Stimulated activated naive CD8-positive, alpha-beta T cell treated with anti-CD3 and anti-CD28 coated beads, Interleukin-15, Interleukin-2, amounts not matched to agents 100 U/mL and 50 U/mL, for 24 hours (primary cell): ENCODE measurements at places on chromosomes 2 and 18.

DNA sequence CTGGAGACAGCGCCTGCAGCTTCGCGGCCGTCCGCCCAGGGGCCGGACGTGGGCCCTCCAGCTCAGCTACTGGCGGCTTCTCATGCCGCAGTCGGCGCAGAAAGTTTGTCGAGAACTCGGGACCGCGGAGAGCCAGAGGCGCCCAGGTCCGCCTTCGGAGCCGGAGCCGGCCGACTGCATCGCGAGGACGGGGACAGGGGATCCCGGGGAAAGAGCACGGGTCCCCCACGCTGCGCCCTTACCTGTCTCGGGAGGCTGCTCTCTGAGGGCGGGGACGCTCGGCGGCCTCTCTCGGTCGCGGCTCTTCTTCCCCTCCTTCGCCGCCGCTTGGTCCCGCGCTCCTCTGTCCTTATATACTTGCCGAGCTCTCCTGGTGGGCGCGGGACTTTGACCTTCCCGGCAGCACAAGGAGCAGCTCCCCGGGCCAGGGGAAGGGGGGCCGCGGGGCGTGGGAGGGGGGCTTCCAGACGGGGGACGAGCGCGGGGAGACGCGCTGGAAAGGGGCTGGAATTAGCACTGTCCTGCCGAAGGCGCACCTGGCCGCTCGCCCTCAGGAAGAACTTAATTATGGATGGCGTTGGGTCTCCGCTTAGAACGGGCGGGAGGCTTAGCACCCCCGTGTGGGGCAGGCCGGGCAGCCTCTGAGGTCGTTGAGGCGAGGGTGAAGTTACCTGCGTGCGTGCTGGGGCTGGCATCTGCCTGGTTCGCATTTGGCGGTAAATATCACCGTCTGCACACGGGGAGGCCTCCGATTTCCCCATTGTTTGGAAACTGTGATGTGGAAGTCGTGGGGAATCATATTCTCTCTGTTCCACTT is at the start of gene POMC:
Gene POMC, minus strand, starts transcription at position 325 of the 817 bp plus-strand sequence. CDS start 3,808 bp downstream, outside the sequence.
- DNase-seq = peak; percentile 38

- DNase-seq = no peak
Observed at GRCh38 chr2:118903551-118904479, 38.2 kb upstream of the MARCO start.

DNA sequence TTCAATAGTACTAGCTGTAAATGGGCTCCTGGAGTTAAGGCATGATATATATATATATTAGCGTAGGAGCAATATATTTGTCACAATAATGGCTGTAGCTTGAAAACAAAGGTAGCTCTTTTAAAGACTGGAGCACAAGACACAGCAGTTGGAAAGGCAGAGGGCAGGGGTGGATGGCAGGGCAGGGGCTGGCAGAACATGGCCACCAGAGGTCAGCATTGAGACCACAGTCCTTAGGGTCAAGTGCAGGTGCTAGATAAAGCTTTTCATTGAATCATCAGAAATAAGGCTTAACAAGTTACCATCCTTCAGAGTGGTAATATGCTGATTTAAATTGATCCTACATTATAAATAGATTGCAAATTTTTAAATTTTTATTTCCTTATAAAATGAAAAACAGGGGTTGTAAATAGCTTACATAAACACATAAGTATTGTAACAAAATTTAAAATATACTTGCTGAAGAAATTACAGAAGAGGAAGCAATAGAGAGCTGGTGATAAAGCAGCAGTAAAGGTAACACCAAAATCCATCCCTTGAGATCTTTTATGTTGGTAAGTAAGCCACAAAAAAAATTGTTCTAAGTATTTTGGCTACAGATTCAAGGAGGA is 161.2 kb upstream of the PIEZO2 start:
- peak; percentile 51 for DNase-seq

- peak; percentile 53 for DNase-seq
Observed at GRCh38 chr2:113910110-113910717, 20.3 kb downstream of the ACTR3 start.

GRCh38 chr2:156411835-156412234 is 24.3 kb upstream of the GPD2 start:
- DNase-seq = no peak

GRCh38 chr2:95022309-95023221 is 2.9 kb upstream of the MAL start:
- peak; percentile 90 for DNase-seq

- DNase-seq = no peak
Observed at GRCh38 chr18:55031979-55032378, 72.7 kb upstream of the CCDC68 start.

GRCh38 chr2:232332940-232333259 is 45.7 kb upstream of the ALPP start:
- no peak for DNase-seq

DNA sequence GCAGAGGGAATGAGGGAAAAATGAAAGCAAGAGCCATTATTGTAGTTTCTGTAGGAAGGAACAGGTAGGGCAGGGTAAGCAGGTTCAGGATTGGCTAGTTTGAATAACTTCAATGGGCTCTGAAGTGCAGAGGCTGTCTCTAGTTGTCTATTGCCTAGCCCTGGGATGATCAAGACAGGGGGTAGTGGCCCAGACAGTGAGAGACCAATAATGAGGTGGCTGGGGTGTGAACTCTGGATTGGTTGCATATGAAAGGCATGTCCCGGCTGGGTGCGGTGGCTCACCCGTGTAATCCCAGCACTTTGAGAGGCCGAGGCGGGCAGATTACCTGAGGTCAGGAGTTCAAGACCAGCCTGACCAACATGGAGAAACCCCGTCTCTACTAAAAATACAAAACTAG is 67.5 kb upstream of the SLC38A11 start:
- DNase-seq = no peak

GRCh38 chr2:140529706-140530105 is 1601.1 kb downstream of the LRP1B start:
- DNase-seq = no peak
